ENCODE measurements at places on chromosomes 13 and 19. TPM values are rescaled to one million over a fixed set of nuclear protein-coding genes. Genes with fewer than 3 reads are reported as not detected.

CABP5 gene
- not detected for total RNA-seq

ZNF665 gene
- total RNA-seq = 1.2 TPM

MEIS3 gene
- total RNA-seq = 9.6 TPM

ODAD3 gene
- 0.39 TPM for total RNA-seq

KLK4 gene
- not detected for total RNA-seq

PLPPR3 gene
- 13.3 TPM for total RNA-seq
